Frontal cortex (tissue), 4 donors: ENCODE measurements at places on chromosomes 6 and 20.

GRCh38 chr6:169487579-169488436, 214.0 kb downstream of the WDR27 start:
- DNase-seq: no peak

DNA sequence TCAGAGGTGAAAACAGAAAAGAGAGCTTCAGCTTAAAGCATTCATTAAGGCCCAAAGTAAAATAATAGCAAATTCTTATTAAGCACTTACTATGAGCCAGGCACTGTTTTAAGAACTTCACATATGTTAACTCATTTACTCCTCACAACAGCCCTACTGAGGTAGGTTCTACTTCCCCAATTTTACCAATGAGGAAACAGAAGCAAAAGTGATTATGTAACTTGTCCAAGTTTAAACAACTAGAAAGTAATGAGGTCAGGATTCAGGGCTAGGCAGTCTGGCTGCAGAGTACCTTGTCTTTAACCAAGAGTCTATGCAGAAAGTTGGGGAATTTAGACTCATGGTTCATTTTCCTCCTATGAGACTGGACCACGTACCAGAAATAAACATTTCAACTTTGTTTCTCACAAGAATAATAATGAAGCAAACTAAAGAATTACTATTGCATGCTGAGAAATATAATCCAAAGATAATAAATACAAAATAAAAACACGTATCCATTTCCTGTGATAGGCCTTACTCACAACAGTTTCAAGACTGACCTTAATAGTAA, 3.8 kb downstream of the COL21A1 start:
- DNase-seq: no peak

DNA sequence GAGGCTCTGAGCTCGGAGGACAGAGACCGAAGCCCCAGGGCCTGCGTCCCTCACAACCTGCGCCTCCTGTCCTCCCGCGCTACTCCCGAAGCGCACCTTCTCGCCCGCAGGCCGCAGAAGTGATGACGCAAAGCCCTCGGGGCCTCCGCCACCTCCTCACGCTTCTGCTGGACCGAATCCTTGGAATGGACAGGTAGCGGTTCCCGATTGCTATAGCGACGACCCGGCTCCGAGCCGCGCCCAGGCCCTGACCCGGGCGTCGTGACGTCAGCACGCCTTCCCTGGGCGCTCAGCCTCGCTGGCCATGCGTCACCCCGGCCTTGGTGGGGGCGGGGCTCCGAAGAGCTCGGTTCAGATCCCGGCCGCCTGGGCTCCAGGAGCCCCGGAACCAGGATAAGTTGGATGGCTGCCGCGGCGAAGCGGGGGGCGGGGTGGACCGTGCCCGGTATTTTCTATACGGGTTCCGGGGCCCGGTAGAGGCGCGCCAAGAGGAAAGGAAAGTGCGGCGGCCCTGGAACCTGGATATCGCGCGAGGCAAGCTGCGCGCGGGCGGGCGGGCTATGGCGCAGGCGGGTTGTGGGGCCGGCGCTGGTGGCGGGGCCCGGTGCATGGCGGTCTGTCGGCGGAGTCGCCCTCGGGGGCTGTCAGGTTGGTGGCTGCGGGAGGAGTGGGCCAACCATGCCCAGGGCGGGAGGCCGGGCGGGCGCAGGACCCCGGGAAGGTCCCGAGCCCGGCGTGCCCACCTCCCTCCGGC, at the start of gene ZNF76:
Gene ZNF76 (plus strand): TSS at position 542 of the 754 bp plus-strand sequence. CDS start 21,417 bp downstream, outside the sequence.
- peak; percentile 98 for DNase-seq

GRCh38 chr6:41428996-41429421, 93.6 kb downstream of the NCR2 start:
- DNase-seq: no peak

DNA sequence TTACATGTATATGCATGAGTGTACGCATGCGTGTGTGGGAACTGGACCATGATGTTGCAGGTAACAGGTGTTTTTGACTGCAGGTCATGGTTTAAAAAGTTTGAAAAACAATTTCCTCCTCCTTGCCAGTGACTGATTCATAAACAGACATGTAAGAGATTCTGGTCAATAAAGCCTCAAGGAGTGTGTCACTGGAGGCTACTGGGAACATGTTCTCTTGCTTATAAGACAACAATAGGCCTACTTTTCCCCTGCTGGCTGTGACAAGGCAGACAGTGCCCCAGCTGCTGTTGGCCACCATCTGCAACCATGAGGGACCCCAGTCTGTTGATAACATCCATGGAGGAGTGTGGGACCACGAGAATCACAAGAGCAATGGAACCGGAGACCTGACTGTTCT, 12.7 kb downstream of the LEMD2 start:
- DNase-seq: no peak

DNA sequence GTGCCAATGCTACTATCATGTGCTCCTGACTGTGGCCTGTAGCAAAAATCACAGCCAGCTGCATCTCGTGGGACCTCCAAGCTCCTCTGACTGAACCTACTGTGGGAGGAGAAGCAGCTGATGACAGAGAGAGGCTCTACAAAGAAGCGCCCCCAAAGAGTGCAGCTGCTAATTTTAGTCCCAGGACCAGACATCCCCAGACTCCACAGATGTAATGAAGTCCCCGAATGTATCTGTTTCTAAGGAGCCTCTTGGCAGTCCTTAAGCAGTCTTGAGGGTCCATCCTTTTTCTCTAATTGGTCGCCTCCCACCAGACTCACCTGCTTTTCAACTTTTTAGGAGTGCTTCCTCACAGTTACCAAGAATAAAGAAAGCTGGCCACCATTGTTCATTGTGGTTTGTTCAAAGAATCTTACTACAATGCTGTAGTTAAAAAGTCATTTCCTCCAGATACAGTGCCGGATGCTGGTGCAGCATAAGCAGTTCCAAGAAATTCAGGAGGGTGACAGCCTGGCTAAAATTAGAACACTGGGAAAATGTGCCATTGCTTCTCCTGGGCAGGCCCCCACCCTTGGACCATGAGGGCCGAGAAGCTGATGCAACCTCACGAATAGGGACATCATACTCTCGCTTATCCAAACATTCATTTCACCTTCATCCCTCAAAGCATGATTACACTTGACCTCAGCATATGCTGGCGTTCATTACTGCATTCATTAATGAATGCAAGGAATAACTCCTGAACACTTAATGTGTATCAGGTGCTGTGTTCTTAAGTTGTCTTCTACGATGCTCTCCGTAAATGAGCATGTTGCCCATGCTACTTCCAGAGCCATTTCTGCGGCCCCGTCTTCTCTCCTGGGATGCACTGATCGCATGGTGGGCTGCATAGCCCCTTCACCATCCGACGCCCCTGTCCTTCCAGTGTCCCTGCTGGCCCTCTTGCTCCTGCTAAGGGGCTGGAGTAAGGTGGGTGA, 66.4 kb downstream of the LY86 start:
- no peak for DNase-seq

GRCh38 chr6:36949636-36950035, 4.9 kb upstream of the PI16 start:
- DNase-seq: no peak

GRCh38 chr20:21387528-21387927, 9.8 kb downstream of the NKX2-4 start:
- DNase-seq: no peak

- no peak for DNase-seq
These were observed 10.2 kb downstream of the PTPN1 start for GRCh38 chr20:50520222-50520880.

GRCh38 chr20:4603724-4604123, 118.0 kb upstream of the PRND start:
- DNase-seq: no peak

DNA sequence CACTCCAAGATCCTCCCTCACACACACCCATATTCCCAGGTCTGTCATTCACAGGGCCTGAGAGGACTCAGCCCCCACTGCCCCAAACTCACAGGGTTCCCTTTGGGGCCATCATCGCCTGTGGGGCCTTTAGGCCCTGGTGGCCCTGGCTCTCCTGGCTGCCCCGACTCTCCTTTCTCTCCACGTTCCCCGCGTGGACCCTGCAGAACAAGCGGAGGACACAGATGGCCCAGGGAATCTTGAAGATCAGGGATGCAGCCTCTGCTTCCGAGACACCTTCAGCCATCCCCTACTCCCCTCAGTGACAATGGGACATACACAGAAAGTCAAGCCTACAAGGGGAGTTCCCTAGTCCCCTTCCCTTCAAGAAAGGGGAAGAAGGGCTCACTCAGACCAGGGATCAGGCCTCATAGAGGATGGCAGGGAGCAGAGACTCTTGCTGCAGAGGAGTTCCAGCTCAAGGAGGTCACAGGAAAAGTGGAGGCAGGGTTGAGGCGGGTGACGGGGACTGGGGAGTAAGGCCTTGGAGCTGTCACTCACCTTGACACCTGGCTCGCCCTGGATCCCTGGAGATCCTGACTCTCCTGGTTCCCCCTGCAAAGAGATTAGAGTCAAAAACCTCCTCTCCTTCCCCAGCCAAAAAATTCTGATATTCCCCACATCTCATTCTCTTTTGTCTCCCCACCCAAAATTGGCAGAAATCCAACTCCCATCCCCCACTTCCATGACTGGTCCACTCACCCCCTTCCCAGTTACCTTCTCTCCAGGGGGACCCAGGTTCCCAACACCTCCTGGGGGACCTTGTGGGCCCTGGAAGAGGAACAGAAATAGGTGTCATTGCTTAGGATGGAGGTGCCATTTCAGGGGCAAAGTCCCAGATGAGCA, 22.7 kb downstream of the COL11A2 start:
- DNase-seq: no peak

GRCh38 chr6:89630488-89630887, 8.1 kb downstream of the LYRM2 start:
- DNase-seq: no peak

DNA sequence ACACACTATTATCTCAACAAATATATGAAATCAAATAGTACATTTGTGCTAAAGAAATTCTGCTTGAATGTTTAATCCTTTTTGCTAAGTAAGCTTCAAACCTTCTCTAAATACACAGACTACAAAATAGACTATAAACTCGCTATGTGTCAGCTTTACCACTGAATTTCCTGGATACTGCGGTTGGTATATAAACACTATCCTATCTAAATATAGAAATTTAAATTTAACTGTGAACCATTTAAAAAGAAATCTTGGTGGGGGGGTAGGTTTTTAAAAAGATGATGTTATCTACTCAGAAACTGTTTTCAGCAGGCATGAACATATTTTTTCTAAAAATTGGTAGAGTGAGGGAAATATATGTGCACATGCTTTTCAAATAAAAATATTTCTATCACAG, 306.5 kb upstream of the RUNX2 start:
- DNase-seq: no peak

- DNase-seq: peak; percentile 33
These were observed 121.5 kb upstream of the NEDD9 start for GRCh38 chr6:11353921-11354389.

DNA sequence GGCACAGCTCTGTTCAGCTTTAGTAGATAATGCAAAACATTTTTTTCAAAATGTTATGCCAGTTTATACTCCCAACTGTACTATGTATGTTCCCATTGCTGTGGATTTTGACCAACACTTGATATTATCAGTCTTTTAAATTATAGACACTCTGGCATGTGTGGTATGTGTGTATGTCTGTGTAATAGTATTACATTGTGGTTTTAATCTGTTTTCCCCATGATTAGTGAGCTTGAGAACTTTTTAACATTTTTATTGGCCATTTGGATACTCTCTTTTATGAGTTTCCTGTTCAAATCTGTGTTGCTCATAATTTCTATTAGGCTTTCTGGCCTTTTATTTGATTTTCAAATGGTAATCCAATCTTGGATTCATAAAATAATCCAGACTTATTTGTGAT, 69.2 kb upstream of the TXNDC5 start:
- no peak for DNase-seq
